Sciatic nerve (tissue), 2 donors: ENCODE measurements at places on chromosomes 3 and 15. TPM values are rescaled to one million over a fixed set of nuclear protein-coding genes. Genes with fewer than 3 reads are reported as not detected.
A peak's percentile ranks its signal among the peaks of the same experiment; 100 is the strongest.

- DNase-seq = no peak
These were observed 61.3 kb upstream of the MME start for GRCh38 chr3:155018621-155019330.

- no peak for DNase-seq
These were observed 33.7 kb downstream of the UQCC5 start for GRCh38 chr3:52570076-52570475.

DNA sequence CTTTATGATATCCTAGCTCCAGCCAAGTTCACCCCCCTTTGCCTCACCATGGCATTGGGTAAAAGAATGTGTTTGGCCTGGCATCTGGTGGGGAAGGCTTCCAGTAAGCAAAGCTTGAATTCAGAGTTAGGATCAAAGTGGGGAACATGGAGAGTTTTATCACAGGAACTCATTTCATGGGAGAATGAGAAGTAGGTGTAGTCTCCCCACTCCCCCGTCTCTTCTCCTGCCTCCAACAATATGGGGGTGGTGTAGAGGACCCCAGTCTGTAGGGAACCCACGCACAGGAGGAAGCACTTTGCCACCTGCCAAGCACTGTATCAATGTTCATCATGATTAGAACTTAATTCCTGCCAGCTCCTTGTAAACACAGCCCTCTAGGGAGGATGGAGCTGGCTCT, 200.5 kb downstream of the UACA start:
- DNase-seq = peak; percentile 36

- no peak for DNase-seq
These were observed 180.2 kb downstream of the VPS13C start for GRCh38 chr15:61880084-61880483.

GRCh38 chr3:38015485-38015884, 14.0 kb downstream of the PLCD1 start:
- DNase-seq = no peak

- no peak for DNase-seq
These were observed 136.3 kb upstream of the ABHD17C start for GRCh38 chr15:80558631-80559319.

DNA sequence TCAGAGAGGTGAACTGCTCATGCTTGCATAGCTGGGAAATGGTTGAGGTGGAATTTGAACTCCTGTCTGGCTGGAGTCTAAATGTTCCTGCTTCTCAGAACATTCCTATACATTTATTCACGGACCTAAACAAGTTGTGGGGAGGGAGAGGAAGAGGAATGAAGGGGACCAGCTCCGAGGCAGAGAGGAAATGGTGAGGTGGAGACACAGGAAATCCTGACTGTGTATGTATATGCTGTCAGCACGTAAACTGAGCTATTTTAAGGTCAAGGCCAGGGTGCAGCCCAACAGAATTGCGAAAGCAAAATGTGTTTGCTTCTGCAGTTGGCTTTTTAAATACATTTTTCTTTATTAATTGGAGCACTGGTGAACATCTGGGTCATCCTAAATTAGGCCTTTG, 74.1 kb upstream of the POMGNT2 start:
- no peak for DNase-seq

DNA sequence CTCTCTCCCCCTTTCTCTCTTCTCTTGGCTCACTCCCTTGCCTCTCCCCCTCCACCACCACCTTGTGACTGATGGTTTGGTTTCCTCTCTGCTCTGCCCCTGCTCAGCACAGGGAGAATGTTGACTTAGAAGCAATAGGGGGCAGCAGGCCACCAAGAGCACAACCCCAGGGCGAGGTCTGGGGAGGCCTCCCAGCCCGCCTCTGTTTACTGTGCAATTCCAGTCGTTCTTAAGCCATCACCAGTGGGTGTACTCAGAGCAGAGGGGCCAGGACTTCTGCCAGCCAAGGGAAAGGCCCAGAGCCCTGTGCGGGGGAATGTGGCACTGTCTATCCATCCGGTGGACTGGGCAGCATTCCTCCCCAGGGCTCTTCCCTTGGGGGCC, 5.7 kb upstream of the APEH start:
- DNase-seq = no peak

GRCh38 chr15:86608461-86609205, 529.0 kb downstream of the AGBL1 start:
- no peak for DNase-seq

DNA sequence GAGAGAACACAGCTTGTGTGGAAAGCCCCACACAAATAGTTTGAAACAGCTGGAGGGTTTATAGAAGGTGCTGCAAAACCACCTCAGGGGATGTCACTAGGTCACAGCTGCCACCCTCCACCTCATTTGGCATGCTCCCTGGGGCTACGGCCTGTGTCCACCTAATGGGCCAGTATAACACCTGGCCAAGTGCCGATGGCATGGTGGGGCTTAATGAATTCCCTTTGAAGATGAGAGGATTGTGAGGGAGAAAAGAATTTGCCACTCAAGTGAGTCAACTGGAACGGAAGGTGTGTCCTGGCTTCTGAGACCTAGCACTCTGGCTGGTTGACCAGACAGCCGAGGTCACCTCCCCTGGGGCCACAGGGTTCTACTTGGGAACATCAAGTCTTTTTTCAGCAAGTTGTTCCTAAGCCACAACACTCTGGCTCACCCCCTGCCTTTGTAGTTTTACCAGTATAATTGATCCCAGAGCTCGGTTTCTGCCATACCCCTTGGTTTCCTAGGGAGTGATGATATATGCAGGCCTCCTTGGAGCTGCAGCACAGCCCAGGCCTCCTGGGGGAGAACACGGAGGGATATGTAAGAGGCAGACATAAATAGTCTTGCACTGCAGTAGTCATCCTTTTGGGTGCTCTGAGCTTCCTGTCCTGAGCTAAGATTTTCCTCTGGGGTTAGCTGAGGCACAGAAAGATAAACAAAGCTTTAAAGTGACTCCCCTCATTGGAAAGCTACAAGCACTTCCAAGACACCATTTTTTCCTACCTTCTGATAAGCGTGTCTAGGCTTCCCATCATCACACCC, 178.2 kb upstream of the LPP start:
- DNase-seq = no peak

GRCh38 chr3:71874618-71875017, 89.7 kb upstream of the PROK2 start:
- DNase-seq = no peak

DNA sequence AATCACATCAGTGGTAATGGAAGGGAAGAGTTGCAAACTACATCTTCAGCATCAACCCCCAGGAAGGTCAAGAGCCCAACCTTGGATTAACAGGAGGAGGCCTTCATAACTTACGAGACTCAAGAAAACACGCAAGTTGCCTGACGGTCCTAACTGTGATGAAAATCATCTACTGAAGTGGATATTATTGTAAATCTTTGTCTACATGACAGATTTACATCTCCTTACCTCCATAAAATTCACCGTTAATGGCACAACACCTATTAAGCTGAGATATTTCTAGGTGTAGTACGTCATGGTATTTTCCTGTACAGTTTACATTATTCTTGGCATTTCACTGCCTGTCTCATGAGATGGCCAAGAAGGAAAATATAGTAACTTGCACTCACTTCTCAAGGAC, 332.0 kb downstream of the NSUN3 start:
- no peak for DNase-seq

SPINK8 gene
- not detected for total RNA-seq

SCN5A gene
- 2.7 TPM for total RNA-seq

FAM219B gene
- total RNA-seq = 72.9 TPM
